ENCODE measurements at places on chromosomes 3 and 15.
A peak's percentile ranks its signal among the peaks of the same experiment; 100 is the strongest.

- no peak for DNase-seq
Measured at GRCh38 chr3:43372809-43373559, 86.6 kb downstream of the SNRK start.

DNA sequence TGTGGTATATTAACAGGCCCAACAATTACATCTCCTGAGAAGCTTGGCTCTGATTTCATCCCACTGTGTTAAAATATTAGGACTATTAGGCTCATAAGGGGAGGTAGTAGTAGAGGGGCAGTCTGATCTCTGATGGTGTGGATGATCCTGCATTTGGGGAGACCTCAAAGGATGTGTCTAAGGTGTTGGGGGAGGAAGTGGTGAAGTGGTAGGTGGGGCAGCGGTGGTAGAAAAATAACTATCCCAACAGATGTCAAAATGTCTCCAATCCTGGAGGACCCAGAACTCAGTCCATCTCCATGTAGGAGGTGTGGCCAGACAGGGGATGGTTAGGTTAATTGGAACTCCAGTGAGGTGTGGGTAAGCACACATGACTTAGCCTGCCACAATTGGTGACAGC is 10.4 kb upstream of the IQCF6 start:
- no peak for DNase-seq

GRCh38 chr3:152051501-152052404 is 178.3 kb downstream of the SUCNR1 start:
- peak; percentile 87 for DNase-seq

DNA sequence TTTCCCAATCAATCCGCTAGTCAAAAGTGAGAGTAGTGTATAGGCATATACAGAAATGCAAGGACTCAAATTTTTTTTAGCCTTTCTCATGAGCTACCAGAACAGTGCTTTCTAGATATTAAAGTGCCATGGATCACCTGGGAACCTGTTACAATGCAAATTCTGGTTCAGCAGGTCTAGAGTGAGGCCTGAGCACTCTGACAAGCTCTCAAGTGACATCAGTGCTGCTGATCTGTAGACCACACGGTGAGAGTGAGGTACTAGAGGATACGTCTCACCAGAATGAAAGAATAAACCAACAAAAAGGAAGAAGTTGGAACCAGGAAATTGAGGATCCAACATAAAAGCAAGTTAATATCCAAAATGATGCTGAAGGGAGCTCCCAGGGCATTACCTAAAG is 16.0 kb upstream of the PLA2G4D start:
- DNase-seq, result peak; percentile 77

GRCh38 chr15:85456798-85457197 is 76.4 kb downstream of the AKAP13 start:
- DNase-seq, result no peak

DNA sequence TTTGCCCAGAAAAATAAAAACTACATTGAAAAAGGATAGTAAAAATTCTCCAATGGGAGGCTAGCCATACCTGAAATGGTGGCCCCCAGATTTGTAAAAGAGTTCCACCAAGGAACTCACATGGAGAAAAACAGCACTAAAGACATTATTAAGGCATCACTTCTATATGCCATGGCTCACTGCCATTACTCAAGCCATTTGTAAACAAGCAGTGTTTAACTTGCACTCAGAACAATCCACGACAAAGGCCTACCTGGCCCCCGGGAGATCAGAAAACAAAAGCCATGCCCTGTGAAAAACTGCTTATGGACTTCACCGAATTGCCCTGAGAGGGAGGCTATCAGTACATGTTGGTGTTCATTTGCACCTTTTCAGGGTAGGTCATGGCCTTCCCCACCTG is 19.6 kb downstream of the CCR8 start:
- DNase-seq, result peak; percentile 83

DNA sequence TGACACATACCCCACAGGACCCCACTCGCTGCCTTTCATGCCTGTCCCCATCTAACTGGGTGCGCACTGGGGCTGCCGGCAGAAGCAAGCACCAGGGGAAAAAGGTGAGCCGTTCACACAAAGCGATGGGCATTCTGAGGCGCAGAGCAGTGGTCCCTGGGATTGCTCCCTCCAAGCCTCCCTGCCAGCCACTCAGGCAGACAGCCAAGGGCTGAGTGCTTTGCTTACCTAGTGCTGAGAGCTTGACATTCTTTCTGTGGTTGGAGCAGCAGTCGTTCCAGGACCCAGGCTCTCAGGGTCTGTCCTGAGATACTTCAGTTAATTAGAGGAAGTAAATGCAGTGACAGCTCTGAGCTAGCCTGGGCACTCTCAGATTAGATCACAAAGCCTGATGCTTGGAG is 5.7 kb downstream of the ESYT3 start:
- peak; percentile 10 for DNase-seq

DNA sequence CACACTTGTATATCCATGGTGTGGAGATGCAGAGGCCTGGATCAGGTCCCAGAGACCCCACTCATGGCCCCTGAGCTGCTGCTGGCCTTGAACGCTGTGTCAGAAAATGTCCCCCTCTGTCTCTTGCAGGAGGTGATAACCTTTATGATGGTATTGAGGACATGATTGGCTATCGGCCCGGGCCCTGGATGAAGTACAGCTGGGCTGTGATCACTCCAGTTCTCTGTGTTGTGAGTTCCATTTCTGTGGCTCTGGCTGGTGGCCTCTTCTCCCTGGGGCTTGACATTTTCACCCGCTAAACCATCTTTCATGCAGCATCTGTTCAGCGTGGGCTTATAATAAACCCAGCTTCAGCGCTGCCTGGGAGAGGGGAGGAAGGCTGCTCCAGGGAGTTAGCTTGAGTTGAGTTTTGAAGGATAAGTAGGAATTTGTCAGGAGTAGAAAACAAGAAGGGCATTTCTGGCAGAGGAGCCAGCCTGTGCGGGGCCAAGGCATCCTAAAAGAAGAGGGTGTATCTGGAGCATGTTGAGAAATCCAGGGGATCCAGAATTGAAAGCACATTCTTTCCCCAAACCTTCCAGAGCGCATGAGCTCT is 61.1 kb downstream of the GRIP2 start:
- DNase-seq, result no peak

- DNase-seq, result no peak
Measured at GRCh38 chr3:145175626-145176025, 985.4 kb downstream of the PLOD2 start.

DNA sequence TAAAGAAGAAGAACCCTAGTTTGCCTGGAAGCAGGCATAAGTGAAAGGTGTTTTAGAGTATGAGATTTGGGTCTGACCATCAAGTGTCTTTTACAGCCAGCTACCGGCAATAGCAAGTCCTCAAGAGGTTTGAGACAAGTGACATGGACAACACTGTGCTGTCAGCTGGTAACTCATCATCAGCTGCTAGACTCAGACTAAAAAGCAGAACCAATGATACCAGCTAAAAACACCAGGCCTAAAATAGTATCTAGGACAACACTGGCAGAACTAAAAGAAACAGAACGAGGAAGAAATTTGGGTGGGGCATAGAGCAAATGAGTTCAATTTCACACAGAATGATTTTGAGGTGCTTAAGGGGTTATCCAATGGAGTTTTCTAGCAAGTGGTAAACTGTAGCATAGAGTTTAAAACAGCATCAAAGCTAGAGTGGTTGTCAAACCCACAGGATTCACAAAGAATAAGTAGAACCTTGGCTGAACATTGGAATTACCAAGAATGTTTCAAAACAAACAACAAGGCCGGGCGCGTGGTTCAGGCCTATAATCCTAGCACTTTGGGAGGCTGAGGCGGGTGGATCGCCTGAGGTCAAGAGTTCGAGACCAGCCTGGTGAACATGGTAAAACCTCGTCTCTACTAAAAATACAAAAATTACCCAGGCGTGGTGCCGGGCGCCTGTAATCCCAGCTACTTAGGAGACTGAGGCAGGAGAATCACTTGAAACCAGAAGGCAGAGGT is 3.9 kb downstream of the CIAO2A start:
- DNase-seq, result no peak

GRCh38 chr15:76035593-76035992 is 23.4 kb upstream of the NRG4 start:
- DNase-seq, result no peak

GRCh38 chr15:65595960-65596359 is 15.0 kb downstream of the INTS14 start:
- DNase-seq, result peak; percentile 24

DNA sequence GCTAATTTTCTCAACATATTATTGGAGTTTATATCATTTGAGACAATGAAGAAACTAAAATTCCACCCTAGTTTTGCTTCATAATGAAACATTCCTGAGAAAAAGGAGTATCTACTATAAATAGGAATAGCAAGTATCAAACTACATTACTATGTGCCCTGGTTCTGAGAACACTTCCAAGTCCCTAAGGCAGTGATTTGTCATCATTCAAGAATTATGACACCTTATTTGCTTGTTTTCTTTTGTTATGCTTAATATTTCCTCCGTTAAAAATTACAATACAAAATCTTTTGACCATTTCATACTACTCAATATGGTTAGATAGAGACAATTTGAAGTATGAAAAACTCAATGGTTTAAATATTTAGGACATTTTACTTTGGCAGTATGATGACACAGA is 707.8 kb upstream of the GOLIM4 start:
- DNase-seq, result no peak

DNA sequence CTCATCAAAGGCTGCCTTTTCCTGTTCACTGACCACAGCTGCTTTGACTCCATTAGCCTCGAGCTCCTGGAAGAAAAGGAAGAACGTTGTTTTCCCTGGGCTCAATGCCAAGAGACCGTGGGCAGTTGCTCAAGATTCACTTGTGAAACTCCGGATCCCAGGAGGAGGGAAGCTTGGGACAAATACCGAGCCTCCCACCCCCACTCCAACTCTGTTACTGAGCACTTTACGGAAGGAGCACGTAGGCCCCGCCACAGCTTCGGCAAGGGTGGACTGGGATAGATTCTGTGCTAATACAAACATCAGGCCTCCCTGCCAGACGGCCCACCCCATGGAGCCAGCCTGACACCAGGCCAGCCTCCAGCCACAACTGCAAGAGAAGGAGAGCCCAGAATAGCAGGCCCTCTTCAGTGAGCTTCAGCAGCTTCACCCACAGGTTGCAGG is 10.8 kb upstream of the FANCD2 start:
- no peak for DNase-seq

GRCh38 chr3:145006271-145006670 is 1034.6 kb downstream of the DIPK2A start:
- DNase-seq, result no peak

DNA sequence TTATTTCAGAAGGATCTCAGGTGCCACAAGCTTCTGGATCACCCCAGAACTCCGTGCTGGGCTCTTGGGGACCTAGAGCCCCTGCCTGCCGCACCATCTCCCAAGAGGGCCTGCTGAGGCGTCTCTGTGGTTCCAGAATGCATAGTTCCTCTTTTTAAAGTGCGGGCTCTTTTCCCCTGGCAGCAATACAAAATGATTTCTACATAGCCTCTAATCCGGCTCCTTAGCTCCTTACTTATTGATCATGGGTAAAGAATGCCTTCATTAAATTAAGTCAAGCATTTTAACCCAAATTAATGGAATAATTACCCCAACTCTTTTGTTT is 121.9 kb downstream of the ATP10A start:
- no peak for DNase-seq

DNA sequence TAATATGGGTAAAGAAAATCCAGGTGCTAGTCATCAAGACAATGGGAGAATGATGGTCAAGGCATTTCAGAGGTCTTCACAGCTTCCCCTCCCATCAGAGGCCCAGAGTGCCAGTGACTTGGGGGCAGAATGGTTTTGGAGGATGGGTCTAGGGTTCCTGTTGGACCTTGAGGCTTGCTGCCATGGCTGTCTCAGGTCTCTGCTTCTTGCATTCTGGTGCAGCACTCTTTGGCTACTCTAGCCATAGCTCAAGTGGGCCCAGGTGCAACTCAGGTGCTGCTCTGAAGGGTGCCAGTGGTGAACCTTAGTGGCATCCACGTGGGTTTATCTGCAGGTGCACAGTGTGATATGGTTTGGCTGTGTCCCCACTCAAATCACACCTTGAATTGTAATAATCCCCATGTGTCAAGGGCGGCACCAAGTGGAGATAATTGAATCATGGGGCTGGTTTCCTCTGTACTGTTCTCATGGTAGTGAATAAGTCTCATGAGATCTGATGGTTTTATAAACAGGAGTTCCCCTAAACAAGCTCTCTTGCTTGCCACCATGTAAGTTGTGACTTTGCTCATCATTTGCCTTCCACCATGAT is 48.5 kb upstream of the PEX5L start:
- DNase-seq, result peak; percentile 70

DNA sequence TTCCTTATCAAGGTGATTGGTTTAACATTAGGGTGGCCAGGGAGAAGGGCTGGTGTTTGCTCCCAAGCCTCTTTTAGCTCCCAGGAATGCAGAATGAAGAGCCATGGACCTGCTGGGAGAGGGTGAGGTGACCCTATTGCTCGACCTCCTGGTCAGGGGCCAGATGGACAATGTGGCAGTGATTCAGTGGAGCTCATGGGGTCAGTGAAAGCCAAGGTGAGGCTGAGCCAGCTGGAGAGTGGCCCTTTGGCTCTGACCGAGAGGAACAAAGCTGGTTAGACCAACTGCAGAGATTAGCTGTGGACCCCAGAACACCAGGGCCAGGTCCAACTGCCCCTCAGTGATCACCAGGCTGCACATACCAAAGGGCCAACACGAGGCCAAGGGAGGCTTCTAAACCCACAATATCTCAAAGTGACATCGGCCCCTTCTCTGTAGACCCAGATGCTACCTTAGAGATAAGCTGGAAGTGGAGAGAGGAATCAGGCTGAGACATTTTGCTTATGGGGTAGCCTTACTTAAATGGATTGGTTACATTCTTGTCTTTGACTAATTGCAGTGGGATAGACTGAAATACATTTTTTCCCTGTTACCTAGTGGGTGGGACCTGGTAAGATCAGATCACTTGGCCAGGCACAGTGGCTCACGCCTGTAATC is 15.8 kb upstream of the BTBD1 start:
- DNase-seq, result no peak

GRCh38 chr15:50358845-50359244 is 3.8 kb upstream of the GABPB1 start:
- DNase-seq, result peak; percentile 58

DNA sequence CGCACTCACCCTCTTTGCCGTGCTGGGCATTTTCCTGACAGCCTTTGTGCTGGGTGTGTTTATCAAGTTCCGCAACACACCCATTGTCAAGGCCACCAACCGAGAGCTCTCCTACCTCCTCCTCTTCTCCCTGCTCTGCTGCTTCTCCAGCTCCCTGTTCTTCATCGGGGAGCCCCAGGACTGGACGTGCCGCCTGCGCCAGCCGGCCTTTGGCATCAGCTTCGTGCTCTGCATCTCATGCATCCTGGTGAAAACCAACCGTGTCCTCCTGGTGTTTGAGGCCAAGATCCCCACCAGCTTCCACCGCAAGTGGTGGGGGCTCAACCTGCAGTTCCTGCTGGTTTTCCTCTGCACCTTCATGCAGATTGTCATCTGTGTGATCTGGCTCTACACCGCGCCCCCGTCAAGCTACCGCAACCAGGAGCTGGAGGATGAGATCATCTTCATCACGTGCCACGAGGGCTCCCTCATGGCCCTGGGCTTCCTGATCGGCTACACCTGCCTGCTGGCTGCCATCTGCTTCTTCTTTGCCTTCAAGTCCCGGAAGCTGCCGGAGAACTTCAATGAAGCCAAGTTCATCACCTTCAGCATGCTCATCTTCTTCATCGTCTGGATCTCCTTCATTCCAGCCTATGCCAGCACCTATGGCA is 41.1 kb upstream of the CSTA start:
- peak; percentile 18 for DNase-seq
